ENCODE measurements at places on chromosomes 5 and 9. TPM values are rescaled to one million over a fixed set of nuclear protein-coding genes. Genes with fewer than 3 reads are reported as not detected.

ADAMTS16 gene
- total RNA-seq, result 2.5 TPM

CPLANE1 gene
- 36.4 TPM for total RNA-seq

- peak; percentile 25 for DNase-seq
Measured at GRCh38 chr9:35993976-35994720, 36.2 kb upstream of the OR2S2 start.

DNA sequence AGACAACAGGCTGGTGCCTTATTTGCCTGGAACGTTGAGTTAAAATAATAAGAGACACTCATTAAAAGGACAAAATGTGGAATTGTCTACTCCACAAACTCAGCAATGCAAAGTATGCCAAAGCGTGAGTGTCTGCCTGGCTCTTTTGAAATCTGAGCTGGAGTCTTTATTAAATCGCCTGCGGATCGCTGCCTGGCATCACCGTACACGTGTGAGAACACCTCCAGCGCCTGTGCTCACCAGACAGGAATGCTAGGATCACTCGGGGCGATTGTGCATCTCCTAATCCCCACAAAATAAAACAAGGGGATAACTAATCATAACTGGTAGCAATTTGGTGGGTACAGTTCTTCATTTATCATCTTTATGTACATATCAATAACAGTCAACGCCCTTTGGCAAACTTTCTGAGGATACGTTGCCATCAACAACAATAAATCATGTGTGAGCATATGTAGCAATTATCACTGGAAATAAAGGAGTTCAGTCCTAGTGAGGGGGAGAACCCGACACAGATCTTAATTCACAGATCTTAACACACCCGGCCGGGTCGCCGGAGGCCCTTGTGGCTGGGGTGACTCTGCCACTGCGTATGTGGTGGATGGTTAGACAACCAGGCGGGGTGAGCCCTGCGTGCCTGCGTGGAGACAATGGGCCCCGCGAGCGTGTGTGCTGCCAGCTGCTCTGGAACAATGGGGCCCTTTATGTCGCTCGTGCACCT, 284.9 kb upstream of the IRX1 start:
- DNase-seq, result peak; percentile 60

PCDHB6 gene
- total RNA-seq, result 0.82 TPM

TEK gene
- 28.7 TPM for total RNA-seq
